ENCODE measurements at places on chromosomes 1 and 21. TPM values are rescaled to one million over a fixed set of nuclear protein-coding genes. Genes with fewer than 3 reads are reported as not detected.

DNA sequence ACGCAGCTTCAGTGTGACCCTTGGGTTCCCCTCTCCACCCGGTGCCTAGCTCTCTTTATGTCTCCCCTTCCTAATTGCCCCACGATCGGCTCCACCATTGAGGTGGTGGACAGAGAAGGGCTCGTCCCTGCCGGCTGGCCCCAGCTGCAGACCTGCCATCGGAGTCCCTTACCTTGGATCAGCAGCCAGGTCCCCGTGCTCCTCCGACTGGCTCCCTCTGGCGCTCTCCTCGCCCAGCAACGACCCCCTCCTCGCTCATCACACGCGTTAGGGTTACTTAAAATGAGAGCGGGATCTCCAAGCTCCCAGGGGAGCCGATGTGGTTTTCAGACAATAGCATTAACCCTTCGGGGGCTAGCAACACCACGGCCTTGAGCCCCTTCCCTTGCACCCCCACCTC is 8.1 kb upstream of the ETV3L start:
- no peak for DNase-seq

- DNase-seq: no peak
These were observed 61.2 kb upstream of the ETV3 start for GRCh38 chr1:157199421-157199755.

DNA sequence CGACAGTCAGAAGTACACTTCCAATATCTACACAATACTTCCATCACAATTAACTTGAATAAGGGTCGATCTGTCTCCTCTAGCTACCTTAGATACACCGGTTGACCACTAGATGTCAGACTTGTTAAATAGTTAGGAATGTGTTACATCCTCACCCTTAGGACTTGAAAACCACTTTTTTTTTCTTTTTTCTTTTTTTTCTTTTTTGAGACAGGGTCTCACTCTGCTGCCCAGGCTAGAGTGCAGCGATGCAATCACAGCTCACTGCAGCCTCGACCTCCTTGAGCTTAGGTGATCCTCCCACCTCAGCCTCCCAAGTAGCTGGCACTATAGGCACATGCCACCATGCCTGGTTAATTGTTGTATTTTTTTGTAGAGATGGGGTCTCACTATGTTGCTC is 120.4 kb upstream of the GREM2 start:
- DNase-seq: peak; percentile 15

GRCh38 chr1:200960948-200961340 is 62.6 kb downstream of the KIF21B start:
- no peak for DNase-seq

- DNase-seq: no peak
These were observed 52.1 kb upstream of the EPS8L3 start for GRCh38 chr1:109815809-109816174.

GRCh38 chr21:21200103-21200938 is 202.1 kb downstream of the NCAM2 start:
- no peak for DNase-seq

- DNase-seq: no peak
These were observed 69.9 kb upstream of the ADGRL2 start for GRCh38 chr1:81730881-81731280.

- DNase-seq: no peak
These were observed 12.9 kb downstream of the EPB41 start for GRCh38 chr1:28927266-28927647.

DNA sequence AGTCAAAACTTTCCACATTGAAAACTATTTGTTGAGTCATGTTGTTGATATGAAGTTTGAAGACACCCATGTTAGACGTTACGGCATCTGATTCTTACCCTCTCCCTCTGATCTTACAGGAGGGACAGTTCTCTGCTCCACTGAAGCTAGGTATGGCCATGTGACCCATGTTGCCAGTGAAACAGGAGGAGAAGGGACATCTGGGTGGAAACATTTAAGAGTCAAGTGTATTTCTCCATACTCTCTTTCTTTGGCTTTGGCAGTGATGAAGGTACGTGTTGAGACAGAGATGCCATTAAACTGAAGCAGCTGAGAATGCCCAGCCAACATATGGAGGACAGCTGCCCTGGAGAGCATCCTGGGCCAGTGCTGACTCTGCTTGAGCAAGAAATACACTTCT is 198.4 kb upstream of the PTGFR start:
- no peak for DNase-seq

DNA sequence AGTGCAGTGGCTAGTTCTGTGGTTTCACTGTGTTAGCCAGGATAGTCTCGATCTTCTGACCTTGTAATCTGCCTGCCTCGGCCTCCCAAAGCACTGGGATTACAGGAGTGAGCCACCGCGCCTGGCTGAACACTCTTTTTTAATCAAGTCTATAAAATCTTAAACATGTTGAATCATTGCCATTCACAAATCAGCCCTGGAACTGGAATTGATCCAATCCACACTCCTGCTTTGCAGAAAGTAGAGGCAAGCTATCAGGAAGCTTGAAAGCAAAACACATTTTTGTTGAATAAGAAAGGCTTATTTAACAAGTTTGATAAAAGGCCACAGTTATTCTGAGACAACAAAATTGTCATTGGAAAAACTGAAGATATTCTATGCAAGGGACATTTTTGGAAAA is 18.3 kb upstream of the EFHD2 start:
- DNase-seq: no peak

DNA sequence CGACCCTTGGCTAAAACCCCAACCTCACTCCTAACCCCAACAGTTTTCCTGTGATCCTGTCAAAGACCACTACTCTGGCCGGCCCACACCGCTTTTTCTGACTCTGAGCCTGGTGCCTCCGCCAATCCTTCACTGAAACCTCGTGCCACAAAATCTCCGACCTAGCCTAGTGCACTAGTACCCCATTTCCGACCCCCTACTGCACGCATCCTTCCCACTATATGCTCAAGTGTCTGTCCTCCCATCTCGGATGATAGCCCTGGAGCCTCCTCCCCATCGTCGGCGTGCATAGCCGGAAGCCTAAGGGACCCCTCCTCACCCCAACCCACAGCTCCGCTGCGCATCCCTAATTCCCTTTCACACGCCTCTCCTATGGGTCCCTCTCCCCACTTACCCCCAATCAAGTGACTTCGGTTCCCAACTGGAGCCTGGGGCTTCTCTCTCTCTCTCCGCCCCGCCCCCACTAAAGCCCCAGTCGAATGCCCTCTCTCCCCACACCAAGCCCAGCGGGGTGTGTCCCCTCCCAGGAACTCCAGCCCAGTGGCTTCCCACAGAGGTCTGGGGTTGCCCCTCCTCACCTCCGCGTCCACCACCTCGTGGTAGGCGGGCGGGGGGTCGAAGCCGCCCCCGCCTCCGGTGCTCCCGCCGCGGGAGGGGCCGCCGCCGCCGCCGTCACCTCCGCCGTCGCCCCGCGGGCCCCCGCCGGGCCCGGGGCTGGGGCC is 791 bp downstream of the USP24 start:
- peak; percentile 48 for DNase-seq

- no peak for DNase-seq
These were observed 330.1 kb upstream of the PBX1 start for GRCh38 chr1:164228928-164229327.

- no peak for DNase-seq
These were observed 5.9 kb downstream of the SOD1 start for GRCh38 chr21:31665397-31665796.

DNA sequence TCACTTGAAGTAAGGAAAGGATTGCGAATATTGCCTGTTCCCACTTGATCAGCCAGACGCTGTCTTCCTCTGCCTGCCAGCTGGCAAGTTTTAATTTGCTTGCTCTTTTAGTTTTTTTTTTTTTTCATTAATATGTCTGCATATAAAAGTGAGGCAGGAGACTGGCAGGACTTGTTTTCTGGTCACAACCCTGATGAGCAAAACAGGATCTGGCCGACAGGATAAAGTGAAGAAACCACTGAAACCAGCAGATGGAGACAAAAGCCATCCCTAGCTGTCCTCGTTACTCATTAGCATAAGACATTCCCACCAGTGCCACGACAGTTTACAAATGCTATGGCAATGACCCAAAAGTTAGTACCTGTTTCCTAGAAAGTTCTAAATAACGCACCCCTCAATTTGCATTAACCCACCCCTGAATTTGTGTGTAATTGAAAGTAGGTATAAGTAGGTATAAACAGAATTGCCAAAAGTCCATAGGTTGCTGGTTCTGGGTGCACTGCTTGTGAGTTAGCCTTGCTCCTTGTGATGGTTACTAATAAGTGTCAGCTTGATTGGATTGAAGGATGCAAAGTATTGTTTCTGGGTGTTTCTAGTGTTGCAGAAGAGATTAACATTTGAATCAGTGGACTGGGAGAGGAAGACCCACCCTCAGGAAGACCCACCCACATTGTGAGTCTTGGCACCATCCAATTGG is 60.8 kb downstream of the ZNF684 start:
- no peak for DNase-seq

DNA sequence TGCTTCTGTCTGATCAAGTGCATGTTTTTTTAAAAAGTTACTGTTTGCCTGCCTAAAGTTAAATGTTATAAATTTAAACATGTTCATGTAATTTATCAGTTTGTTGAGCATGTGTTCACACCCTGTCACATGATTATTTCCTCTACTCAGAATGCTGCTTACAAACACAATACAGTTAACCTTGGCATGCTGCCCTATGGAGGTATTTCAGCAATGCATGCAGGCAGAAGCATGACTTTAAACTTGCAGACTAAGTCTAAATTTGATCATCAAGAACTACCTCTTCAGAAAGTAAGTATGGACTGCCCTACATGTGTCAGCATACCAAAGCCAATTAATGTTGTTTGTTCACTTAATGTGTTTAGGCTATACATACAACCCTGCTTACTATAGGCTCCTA is 161.6 kb downstream of the LRRC40 start:
- no peak for DNase-seq

The SPRR2G gene
- polyA plus RNA-seq: not detected

The EVI5 gene
- 18.2 TPM for polyA plus RNA-seq

The ELK4 gene
- polyA plus RNA-seq: 21.8 TPM

The PDPN gene
- polyA plus RNA-seq: 15.9 TPM

The FNDC5 gene
- 57.4 TPM for polyA plus RNA-seq

The ELAPOR1 gene
- polyA plus RNA-seq: 2.1 TPM

The ZBTB7B gene
- 11.8 TPM for polyA plus RNA-seq

All from left renal cortex interstitium (tissue), 4 donors.